ENCODE measurements at places on chromosomes 6 and 20. TPM values are rescaled to one million over a fixed set of nuclear protein-coding genes. Genes with fewer than 3 reads are reported as not detected.

CST1 gene
- total RNA-seq = 48.1 TPM

PPP1R16B gene
- total RNA-seq = 0.75 TPM

RHAG gene
- not detected for total RNA-seq

LAMA4 gene
- 568 TPM for total RNA-seq

NAA20 gene
- total RNA-seq = 51.9 TPM

MDFI gene
- 0.19 TPM for total RNA-seq

CFAP61 gene
- 0.13 TPM for total RNA-seq

Data from aortic smooth muscle cell (primary cell).